D721Med (cell line): ENCODE measurements at places on chromosomes 1 and 21.

- no peak for DNase-seq
These were observed 55.5 kb upstream of the DYNLT5 start for GRCh38 chr1:66696771-66697170.

DNA sequence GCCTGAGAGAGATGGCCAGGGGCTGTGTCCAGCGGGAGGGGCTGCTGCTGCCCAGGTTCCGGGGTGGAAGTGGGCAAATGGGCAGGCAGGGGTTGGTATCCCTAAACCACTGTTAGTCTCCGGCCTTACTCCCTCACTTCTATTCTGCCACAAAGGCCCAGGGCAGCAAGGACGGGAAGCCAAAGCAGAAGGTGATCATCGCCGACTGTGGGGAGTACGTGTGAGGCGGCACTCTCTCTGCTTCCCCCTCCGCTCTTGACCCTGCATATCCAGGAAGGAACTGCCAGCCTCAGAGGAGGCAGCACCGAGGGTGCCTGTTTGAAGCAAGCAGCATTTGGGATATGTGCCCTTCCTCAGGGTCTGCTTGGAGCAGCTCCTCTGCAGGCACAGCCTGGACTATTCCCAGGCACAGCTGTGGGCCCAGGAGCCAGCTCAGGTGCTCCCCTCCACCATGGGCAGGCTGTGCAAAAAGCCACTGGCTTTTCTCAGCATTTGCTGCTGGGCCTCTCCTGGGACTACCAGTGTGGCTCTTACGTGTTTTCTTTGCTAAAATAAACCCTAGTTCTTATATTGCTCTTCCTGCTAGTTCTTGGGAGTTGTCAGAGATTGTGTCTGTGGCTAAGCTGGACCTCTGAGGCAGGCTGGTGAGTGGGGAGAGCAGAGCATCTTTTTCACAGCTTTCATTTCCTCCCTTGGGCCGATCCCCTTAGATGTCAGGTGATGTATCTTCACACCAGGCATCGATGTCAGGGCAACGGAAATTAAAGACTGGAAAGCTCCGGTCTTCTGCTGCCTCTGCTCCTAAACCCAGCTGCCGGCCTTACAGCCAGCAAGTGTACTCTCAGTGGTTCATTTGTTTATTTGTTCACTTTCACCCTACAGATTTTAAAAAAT lies 14.7 kb downstream of the PPIE start:
- no peak for DNase-seq

DNA sequence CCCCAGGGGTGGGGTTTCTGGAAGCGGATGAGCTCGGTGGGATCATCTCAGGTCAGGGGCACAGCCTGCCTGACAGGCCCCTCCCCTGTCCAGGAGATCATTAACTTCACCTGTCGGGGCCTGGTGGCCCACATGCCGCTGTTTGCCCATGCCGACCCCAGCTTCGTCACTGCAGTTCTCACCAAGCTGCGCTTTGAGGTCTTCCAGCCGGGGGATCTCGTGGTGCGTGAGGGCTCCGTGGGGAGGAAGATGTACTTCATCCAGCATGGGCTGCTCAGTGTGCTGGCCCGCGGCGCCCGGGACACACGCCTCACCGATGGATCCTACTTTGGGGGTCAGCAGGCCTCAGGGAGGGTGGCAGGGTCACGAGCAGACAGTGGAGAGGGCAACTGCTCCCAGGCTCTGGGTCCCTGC lies 8.4 kb downstream of the HCN3 start:
- DNase-seq: no peak

GRCh38 chr21:45152265-45152746 lies 77.9 kb downstream of the ADARB1 start:
- no peak for DNase-seq

DNA sequence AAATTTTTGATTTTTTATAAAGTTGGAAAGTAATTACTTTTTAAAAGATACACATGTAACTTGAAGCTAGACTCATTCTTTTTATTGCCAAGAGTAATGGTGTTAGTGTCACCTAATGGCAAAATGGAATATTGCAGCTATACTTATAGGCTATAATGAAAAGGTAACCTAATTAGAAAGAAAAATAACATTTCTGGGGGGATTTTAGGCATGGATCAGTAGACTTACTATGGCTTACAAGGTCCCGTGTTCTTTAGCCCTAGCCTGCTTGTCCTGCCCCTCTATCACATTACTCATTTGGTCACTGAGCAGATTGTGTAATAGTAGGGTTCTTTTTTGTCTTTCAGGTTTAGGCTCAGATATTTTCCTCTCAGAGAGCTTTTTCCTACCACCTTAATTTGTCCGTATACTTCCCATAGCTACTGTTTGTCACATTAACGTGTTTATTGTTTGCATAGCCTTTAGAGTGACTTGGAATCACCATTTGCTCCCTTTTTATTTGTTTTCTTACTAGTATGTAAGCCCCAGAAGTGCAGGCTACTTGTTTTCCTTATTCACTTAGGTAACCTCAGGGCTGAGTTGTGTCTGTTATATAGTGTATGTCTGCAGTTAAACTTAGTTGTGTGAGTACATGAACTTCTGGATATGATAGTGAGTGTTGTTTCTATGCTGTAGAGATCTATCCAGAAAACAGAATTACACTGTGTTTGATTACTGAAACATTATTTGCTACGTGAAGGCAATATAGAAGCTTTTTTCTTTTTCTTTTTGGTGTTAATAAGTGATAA lies 58.7 kb downstream of the RABGAP1L start:
- no peak for DNase-seq

DNA sequence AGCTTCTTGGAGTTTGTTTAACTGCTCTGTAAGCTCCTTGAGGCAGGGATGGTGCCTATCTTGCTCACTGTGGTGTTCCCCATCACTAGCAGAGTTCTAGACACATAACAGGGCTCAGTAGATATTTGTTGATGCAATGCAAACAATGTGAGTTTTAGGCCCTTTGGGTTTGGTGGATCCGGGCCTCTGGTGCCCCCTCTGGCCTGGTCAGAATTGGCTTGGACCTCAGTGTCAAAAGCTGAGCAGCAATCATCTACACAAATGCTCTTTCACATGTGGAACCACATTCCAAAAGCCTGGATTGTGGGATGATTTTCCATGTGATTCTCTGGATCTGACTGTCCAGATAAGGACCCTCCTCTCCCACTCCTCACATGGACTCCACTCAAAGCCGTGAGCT lies 53.4 kb upstream of the BCAR3 start:
- DNase-seq: no peak

- no peak for DNase-seq
These were observed 252.4 kb upstream of the KAZN start for GRCh38 chr1:14345946-14346550.

- no peak for DNase-seq
These were observed 9.2 kb downstream of the ZNF692 start for GRCh38 chr1:248849637-248850036.

DNA sequence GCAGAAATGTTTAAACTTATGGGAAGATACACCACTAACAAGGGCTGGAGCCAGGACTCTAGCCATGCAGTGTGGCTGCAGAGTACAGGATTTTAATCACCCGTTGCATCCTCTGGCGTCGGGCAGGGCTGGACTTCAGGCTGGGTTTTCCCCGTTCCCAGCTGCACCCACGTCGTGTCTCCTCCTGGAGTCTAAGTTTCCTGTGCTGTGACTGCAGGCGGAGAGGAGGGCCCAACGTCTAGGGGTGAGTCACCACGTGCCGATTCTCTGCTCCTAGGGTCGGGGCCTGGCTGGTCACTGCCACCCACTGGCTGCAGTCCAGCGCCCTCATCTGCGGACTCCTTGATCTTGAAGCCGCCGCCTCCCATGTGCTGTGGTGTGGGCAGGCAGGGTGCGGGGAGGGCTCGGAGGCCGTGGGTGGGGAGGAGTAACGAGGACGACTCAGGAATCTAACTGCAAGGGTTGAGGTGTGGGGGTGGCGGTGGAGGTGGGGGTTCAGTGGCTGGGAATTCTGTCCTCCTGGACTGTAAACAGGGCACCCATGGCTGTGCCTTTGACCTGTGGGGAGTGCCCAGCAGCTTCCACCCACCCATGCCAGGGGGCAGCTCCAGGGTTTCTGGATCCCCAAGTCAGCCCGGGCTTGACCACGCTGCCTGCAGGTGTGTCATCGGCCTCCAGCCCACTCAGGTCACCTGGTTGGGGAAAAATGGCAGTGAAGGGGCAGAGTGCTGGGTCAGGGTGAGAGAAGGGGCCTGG lies 77.8 kb downstream of the ALPL start:
- DNase-seq: no peak

DNA sequence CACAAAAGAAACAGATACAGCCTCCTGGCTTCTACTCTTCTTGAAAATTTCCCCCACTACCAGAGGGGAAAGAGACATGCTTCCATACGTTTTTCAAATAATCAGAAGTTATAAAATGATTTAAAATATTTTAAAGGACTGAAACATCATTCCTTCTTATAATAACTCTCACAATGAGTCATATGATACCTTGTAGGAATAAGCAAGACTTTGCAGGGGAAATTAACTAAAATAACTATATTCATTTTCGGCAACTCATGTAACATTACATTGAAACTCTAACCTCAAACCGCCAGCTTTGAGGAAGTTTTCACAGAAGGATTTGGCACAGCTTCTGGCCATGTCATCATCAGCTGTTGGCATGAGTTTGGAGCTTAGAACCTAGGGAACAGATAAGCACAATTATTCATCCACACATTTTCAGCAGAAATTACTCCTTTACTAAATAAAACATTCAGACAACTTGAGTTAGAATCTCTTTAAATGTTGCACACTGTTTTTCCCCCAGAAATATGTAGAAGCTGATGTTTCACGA lies 85.9 kb downstream of the USP24 start:
- DNase-seq: no peak

- no peak for DNase-seq
These were observed 225.4 kb downstream of the CAMTA1 start for GRCh38 chr1:7010534-7011200.

- DNase-seq: no peak
These were observed 13.8 kb upstream of the SPRR5 start for GRCh38 chr1:152933196-152933595.

DNA sequence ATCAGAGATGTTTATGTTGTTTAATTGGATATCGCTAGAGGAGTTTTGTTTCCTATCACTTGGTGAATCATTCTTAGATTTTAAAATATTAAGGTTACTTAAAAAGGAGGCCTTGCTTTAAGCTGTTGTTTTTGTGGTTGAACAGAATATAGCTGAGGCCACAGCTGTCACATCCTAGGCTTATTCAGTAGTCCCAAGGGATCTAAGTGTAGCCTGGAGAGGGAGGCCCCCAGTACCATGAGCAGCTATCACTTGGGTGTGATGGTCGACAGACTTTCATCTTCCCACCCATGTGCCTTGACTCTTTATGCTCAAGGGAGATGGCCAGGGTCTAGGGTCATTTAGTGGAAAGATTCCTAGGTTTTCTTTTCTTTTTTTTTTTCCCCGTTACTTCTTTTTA lies 278.7 kb downstream of the HHAT start:
- no peak for DNase-seq

- DNase-seq: no peak
These were observed 200.6 kb downstream of the RGS7 start for GRCh38 chr1:241156231-241156965.

DNA sequence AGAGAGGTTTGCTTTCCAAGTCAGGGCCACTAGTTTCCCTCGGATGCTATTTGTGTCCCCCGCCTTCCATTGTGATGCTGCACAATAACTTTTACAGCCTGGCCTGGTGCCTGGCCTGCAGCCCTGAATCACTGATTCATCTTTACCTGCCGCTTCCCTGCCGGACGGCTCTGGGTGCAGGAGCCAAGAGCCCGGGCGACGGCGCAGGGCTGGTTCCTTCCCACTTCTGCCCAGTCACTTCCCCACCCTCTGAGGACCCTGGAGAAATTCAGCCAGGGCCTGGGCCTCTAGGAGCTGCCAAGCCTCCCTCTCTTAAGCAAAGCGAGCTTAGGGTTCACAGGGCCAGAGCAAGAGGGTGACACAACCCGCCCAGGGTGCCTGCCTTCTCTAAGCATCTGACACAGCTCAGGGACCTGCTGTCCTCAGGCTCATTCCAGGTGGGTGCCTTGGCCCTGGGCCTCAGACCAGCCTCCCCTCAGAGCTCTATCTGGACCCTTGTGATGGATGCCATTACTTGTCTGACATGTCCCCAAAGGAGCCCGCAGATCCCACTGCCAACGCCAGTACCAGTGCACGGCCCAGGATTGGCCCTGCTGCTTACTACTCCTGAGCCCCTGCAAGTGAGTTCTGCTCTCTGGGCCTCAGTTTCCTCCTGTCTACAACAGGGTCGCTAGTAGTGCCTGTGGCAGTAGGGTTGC lies 381.0 kb upstream of the VAMP3 start:
- no peak for DNase-seq

- DNase-seq: no peak
These were observed 36.7 kb upstream of the TARDBP start for GRCh38 chr1:10975567-10976326.

GRCh38 chr1:31900790-31901189 lies 37.4 kb downstream of the PTP4A2 start:
- no peak for DNase-seq

DNA sequence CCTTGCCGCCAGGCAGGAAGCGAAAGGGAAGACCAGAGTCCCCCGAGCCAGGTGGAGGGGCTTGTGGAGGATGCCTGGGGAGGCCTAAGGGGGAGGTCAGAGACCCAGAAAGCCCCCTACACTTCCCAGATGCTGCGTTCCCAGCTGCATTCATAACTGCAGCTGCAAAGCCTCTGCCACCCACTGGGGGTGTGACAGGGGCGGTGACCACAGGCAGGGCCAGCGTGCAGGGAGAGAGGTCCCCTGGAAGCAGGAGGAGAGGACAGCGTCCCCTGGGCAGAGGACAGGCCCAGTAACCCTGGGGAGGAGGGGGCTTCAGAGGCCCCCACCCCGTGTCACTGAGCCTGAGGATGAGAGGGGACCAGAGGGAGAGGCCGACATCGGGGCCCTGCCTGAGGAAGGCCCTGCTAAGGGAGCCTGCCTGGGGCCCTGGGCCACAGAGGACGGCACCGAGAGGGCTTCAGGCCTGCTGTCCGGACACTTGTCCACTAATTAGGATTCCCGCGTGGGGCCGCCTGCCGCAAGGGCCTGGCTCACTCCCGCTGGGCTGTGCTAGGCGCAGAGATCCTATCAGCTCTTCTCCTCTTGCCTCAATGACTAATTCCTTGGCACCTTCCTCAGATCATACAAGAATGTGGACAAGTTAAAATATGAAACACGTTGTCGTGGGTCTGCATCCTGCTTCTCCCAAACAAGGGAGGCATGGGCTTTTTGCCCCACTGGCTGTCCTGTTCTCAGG lies 49.1 kb upstream of the CCDC27 start:
- no peak for DNase-seq

DNA sequence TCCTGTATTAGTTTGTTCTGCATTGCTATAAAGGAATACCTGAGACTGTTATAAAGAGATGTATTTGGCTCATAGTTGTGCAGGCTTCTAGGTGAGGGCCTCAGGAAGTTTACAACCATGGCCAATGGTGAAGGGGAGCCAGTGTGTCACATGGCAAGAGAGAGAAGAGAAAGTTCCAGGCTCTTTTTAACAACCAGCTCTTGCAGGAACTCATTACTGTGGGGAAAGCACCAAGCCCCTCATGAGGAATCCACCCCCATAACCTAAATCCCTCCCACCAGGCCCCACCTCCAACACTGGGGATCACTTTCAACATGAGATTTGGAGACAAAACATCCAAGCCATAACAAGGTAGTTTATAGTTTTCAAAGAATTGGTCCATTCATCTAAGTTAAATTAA lies 5.0 kb upstream of the MEAF6 start:
- DNase-seq: no peak
